Activated CD4-positive, alpha-beta T cell treated with anti-CD3 and anti-CD28 coated beads, Interleukin-2, Interleukin-6, amounts not matched to agents 100 ng/mL and 50 ng/mL, durations not matched to agents 16 hours and 8 hours (primary cell): ENCODE measurements at places on chromosomes 4 and X.

- DNase-seq = no peak
These were observed 74.2 kb downstream of the SMARCA5 start for GRCh38 chr4:143587703-143588102.

DNA sequence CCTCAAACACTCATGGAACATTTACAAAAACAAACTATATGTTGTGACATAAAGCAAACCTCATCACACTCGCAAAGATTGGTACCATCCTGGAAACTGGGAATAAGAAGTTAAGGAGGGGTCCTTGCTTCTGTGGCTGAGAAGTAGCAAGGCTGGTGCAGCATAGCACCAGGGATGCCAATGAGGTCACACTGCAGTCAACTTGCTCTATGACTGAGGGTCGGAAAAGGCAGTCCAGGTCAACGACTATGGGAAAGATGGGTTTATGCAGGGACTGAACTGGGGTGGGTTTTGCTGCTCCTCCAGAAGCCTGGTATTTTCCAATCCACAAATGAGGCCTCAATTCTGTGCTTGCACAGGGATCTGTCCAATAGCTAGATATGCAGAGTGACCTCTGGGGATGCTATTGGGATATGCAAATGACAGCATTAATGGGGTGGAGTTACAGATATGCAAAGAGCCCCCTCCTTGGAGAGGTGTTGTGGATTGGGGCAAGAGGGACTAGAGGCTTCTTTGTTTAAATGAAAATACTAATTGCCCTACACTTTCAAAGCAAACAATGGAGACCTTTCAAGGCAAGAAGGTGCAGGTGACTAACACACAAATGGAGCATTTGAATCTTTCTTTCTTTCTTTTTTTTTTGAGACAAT is 7.2 kb upstream of the IL13RA1 start:
- DNase-seq = no peak

- DNase-seq = no peak
These were observed 124.5 kb downstream of the DMD start for GRCh38 chrX:33086886-33087285.

- DNase-seq = no peak
These were observed 29.2 kb upstream of the FGFBP2 start for GRCh38 chr4:15992167-15992485.

GRCh38 chr4:6777636-6778281 is 4.8 kb upstream of the KIAA0232 start:
- peak; percentile 12 for DNase-seq

DNA sequence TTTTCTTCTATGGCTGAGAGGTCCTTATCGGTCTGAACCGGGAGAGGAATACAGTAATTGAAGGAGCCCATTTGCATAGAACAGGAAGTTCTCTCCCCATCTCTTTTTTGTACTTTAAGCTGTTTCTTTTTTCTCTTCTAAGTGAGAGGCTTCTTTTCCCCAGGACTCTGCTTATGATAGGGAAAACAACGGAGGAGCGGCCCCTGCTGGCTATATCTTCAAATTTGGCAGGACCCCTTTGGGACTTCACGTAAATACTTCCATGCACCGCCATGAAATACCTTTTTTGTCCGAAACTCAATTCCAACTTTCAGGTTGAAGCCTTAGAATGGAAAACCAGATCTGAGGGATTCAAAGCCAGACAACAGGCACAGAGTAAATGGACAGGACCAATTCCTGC is 1153.0 kb upstream of the INTU start:
- DNase-seq = no peak

- DNase-seq = no peak
These were observed 2.0 kb downstream of the GABRA2 start for GRCh38 chr4:46387956-46388355.

DNA sequence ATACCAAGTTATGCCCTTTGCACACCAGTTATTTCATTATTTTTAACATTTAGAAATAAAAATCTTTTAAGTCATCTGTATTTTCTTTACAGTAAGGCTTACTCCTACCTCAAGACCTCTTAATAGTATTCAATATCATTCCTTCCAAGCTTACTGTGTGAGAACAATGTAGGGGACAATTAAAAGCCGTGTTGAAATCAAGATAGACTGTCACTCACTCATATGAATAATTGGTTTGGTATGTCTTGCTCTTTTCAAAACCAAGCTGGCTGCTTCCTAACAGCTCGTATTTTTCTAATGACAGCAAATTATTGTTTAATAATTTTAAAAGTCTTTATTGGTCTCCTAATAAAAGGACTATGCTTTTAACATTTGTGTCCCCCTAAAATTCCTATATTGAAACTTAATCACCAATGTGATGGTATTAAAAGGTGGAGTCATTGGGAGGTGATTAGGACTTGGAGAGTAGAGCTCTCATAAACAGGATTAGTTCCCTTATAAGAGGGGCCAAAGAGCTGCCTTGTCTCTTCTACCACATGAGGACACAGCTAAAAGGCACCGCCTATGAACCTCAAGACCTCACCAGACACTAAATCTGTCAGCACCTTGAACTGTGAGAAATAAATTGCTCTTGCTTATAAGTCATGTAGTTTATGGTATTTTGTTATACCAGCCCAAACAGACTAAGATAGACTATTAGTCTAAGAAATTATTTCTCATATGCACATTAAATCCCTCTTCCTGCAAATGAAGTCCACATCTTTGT is 4.1 kb downstream of the ABCB7 start:
- DNase-seq = no peak

GRCh38 chr4:153232768-153233167 is 28.5 kb downstream of the TRIM2 start:
- DNase-seq = no peak

DNA sequence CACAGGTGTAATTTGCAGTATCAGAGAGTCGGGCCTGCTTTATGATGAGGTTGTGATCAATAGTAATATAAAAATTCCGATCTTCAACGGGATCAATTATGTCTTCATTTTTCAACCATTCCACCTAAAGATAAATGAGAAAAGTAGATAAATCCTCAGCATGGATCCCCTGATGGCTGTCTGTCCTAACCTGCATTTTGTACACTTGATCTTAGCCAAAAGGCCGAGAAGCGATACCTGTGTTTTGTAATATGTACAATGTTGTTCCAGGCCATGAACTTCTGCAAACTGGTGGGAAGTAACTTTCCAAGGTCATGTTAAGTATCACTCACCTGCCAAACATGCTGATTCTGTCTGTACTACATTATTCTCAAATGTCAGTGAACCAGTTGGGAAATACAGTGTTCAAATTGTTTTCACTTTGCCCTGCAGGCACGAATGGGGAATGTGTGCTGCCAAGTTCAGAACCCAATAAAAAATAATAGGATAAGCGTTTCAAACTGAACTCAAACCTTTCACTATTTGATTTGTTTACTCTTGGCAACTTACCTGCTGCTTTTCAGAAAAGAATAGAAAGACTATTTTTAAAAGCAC is 298.1 kb downstream of the UNC5C start:
- no peak for DNase-seq

GRCh38 chrX:21740329-21741274 is 17.3 kb downstream of the SMPX start:
- DNase-seq = no peak

GRCh38 chrX:140712413-140713173 is 3.0 kb downstream of the LINC00632 start:
- DNase-seq = peak; percentile 36

DNA sequence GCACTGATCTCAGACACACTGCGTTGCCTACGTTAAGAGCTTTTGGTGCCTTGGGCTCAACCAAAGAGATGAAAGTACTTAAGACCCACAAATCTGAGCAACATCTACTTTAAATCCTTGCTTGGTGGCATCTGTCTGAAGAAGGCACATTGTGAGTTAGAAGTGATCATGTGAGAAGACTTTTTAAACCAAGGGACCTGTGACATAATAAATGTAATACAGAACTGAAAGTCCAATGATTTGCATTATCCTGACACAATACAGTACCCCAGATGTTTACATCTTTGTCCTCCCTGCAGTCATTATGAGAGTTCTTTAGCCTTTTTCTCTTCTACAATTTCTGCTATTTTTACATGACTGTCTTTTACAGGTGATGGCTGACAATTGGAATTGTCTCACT is 96.7 kb upstream of the FTHL17 start:
- no peak for DNase-seq

- no peak for DNase-seq
These were observed 61.3 kb downstream of the HOPX start for GRCh38 chr4:56619816-56620215.

- peak; percentile 59 for DNase-seq
These were observed 66.3 kb downstream of the TSPAN7 start for GRCh38 chrX:38627683-38628082.

DNA sequence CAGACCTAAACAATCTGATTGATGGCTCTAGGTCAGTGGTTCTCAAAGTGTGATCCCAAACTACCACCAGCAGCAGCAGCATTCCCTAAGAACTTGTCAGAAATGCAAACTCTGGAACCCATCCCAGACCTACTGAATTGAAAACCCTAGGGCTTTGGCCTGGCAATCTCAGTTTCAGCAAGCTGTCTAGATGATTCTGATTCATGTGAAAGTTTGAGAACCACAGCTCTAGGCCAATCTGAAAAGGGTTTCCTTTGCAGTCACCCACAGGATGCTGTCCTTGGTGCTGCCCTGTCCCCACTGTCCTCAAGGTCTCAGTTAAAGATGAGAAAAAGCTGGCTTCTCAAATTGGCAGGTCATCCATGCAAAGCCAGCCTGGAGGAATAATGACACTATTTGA is 34.8 kb downstream of the SMPX start:
- DNase-seq = no peak

- DNase-seq = no peak
These were observed 177.1 kb upstream of the MID1 start for GRCh38 chrX:10797466-10797865.

- DNase-seq = no peak
These were observed 6.7 kb upstream of the UVSSA start for GRCh38 chr4:1340181-1340747.

- peak; percentile 27 for DNase-seq
These were observed 43.8 kb upstream of the WDR1 start for GRCh38 chr4:10160281-10160856.

DNA sequence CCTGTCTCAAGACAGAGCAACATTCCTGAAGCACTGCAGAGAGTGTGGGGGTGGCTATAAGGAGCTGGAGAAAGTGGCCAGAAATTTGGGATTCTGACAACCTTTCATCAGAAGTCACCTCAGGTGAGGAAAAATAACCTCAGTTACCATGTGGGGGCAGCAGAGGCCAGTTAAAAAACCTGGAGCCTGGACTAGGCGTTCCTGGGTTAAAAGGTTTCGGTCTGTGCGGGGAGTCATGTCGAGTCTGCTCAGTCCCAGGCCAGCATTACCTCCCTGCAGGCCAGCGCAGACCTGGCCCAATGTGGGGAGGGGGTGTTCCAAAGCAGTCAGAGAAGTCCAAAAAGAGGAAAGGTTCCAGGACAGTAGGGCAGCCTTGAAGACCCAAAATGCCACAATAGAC is 10.9 kb upstream of the NALF2 start:
- peak; percentile 54 for DNase-seq

DNA sequence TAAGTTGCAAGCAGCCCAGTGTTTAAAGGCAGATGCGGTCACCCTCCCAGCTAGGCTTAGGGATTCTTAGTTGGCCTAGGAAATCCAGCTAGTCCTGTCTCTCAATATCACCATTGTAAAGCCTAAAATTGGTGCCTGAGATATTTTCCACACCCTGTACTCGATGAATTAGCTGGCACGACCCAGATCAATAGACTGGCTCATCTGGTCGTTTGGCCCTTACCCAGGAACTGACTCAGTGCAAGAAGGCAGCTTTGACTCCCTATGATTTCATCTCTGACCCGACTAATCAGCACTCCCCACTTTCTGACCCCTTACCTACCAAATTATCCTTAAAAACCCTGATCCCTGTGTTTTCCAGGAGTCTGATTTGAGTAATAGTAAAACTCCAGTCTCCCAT is 384.9 kb upstream of the SLC7A11 start:
- no peak for DNase-seq

GRCh38 chr4:103156106-103156505 is 42.0 kb downstream of the CENPE start:
- no peak for DNase-seq

DNA sequence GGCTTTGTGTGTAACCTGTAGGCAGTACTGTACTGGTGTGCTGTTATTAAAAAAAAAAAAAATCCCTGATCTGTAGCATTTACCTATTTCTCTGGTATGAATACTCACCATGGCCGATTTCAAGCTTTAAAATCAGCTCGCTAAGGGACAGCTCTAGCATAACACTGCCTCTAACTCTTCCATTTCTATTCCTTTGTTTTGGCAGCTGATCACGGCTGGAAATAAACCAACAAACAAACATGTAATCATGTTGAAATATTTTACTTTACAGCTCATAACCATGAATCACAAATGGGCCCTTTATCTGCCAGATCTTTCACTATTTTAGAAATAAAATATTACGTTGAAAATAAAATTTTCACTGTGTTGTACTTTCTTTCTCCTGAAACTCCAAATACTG is 60.5 kb upstream of the IL15 start:
- no peak for DNase-seq

DNA sequence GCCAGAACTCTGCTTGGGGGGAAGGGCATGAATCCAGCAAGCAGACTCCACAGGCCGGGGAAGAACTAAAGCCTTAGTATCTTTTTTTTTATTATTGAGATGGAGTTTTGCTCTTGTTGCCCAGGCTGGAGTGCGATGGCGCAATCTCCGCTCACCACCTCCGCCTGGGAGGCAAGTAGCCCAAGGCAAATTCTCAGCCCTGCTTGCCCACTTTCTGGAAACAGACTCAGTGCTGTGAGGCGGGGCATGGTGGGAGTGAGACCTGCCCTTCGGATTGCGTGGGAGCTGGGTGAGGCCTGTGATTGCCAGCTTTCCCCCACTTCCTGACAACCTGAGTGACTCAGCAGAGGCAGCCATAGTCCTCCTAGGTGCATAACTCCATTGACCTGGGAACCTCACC is 348.8 kb downstream of the GASK1B start:
- DNase-seq = no peak

DNA sequence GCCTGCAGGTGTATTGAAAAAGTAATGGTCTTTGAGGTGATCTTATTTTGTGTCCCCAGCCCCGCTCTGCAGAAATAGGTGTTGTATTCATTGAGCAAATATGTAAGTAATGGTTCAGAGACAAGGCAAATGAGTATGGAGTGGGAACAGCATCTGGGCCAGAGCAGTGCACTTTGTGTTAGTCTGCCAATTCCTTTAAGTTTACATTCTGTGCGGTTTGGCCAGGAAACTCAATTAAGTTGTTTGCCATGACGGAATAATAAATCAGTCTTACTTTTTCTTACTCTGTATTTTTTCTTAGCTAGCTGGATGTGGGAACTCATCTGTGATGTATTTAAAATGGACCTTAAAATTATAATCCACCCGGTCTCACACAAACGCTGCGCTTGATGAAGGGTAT is 12.6 kb downstream of the DCLK2 start:
- DNase-seq = no peak

DNA sequence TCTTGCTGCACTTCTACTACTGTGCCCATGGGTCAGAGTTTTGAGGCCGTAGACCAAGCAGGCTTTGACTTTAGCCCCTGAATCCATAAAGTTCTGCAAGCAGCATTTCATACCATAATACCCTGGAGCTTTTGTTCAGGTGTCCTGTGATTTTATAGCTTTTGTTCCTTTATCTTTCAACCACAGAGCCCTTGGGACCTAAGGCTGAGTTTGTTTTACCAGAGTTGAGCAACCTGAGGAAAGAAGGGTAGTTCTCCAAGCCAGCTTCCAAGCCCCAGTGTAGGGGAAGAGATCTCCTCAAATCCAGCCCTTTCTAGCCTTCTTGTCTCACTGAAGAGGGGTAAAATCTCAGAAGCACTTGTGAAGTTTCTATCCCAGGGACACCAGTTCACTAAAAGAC is 35.1 kb downstream of the MAGED2 start:
- DNase-seq = no peak

GRCh38 chr4:77800077-77800476 is 19.1 kb downstream of the CNOT6L start:
- DNase-seq = no peak

- DNase-seq = peak; percentile 15
These were observed 93.6 kb upstream of the NAP1L5 start for GRCh38 chr4:88791274-88791673.
